Ecto neural progenitor cell (in vitro differentiated cells): ENCODE measurements at places on chromosomes 5 and 9.
A peak's percentile ranks its signal among the peaks of the same experiment; 100 is the strongest.

GRCh38 chr5:151737431-151737830 is 21.0 kb downstream of the ATOX1 start:
- no peak for DNase-seq

DNA sequence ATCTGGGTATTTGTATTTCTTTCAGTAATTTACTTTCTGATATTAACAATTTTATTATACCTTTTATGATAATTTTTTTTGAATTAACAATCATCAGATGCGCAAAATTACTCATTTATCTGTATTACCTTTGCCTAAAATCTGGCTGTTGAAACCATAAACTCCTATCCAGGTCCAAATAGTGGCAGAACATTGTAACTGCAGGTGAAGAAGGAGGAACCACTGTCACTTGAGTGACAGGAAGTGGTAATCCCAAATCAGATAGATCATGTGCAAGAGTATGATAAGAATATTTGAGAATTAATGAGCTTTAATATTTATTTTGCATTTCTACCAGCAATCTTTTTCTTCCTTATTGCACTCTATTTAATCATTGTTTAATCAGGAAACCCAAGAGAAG is 139.3 kb upstream of the TLE4 start:
- DNase-seq, result no peak

DNA sequence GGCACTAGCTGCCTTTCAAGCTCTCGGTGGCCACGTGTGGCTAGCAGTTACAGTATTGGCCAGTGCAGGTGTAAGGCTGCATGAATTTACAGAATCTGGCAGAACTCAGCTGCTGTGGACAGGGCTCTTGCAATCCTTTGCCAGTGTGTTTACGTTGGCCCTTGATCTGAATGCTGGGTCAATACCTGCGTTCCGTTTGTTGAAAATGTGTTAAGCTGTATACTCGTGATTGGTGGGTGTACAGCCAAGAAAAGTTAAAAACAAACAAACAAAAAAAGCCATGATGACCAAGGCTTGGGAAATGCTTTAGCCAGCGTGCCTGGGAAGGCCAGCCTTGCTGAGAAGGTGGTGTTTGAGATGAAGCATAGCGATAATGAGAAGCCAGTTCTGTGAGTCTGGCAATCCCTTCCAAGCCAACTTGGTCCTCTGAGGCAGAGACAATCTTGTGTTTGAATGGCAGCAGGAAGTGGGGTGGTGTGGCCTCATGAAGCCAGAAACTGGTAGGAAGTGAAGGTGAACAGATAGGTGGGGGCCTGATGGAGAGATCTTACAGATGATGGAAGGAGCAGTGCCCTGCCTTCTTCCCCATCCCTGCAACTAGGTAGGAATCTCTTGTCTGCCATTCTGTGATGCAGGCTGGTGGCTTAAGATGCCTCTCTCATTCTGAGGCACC is 820 bp upstream of the CFAP90 start:
- no peak for DNase-seq

DNA sequence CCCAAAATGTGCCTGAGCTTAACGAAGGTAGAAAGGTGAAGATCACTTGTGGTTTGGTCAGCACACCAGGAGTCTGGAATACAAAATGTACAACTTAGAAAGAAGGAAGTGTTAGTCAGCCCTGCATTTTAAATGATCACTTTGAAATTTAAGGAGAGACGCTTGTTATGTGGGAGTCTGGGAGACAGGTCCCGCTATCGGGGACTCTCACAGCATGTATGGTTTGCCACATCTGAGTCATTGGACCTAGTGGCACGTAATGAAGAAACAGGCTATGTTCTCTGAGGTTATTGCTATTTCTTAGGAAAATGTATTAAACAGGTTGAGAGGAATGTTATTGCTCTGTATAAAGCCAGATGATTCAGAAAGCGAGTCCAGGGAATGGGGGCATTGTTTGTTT is 2362.5 kb upstream of the WWC1 start:
- no peak for DNase-seq

DNA sequence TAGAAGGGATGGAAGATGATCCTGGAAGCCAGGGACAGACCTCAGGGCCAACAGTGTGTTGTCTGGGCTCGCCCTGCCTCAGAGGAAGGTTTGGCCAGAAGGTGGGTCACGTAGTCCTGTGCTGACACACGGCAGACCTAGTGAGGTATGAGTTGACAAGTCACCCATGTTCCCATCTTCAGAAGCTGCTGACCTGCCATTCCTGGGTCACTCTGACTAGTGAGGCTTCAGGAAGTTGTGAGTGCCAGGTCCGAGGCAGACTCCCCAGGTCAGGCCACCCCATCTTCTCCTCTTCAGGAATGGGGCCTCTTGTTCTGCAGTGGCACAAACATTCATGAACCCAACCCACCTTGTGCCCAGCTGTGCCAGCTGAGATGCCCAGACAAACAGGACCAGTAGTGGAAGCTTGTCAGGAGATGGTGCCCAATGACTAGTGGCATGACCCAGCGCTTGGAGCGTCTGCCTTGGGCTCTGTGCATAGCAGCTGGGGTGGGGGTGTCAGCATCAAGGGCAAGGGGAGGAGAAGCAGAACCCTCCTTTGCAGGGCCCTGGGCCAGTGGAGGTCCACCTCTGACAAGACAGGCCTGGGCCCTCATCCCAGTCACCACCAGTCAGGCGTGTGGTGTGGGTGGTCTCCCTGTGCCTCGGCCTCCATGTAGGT is 16.8 kb upstream of the ANGPTL2 start:
- peak; percentile 27 for DNase-seq

DNA sequence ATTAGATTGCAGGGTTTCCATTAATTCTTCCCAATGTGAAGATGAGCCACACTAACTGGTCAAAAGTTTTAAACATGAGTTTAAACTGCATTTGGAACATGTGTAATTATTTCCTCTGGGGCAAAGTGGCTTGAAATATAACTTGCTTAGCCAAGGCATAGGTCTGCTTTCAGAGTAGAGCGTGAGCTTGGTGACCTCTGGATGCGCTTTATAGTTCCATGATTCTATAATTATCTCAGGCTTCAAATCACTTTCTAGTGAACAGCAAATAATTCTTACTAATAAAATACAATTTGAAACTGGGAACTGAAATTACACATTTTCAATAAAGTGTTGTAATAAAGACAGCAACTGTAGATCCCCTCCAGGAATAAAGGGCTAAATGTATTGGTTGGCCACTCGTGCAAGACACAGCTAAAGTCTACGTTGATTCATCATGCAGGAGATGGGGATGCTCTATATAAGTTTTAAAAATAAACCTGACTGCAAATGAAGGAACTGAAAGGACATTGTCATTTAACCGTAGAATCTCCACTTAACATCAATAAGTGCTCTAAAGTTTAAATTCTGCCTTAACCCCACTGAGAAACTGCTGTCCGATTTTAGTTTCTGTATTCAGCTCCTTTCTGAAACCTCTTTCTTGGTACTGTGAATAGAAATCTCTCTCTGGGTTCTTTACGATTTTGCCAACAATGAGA is 460.0 kb downstream of the PSAT1 start:
- no peak for DNase-seq

DNA sequence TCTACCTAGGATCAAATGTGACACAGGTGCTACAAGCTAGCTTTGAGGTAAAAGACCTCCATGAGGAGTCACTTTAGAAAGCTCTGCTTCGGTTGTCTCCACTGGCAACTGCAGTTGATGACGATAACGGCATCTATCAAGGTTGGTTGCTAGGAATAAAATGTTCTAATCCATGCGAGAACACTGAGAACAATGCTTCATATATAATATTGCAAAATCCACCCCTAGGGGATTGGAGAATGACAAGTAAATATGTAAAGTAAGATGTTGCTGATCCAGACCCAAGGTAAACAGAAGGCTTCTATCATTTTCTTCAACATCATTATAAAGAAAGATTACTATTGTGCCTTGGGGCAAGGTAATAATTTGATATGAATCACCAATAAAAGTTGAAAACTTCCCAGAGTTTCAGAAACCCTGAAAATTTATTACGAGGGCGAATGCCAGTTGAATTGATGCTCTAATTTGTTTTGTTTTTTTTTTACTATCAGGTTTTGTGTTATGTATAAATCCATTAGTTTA is 1003.4 kb downstream of the CDH18 start:
- no peak for DNase-seq

DNA sequence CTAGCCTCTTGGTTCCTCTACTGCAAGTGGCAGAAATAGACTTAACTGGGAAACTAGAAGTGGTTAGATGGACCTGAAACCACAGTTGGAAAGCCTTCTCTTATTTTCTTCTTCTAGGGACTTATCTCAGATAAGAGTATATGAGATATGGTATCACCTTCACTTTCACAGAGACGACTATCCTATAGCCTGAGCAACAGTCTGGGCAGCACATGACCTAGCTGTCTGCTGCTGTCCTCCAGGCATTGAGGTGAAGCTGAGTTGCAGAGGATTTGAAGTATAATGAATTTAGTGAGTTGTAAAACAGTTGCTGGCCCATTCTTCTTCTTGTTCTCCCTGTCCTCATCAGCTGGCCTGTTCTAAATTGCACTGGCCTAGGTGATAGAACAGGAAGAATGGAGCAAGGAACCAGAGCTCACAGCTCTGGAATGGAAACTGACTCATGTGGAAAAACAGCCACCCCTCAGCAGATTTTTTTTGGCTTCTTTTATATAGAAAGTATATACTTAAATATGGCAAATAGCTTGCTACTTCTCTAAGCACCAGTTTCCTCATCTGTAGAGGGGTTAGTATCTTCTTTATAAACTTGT is 27.8 kb downstream of the RECK start:
- no peak for DNase-seq

GRCh38 chr5:154370119-154370518 is 75.7 kb upstream of the SAP30L start:
- DNase-seq, result no peak

DNA sequence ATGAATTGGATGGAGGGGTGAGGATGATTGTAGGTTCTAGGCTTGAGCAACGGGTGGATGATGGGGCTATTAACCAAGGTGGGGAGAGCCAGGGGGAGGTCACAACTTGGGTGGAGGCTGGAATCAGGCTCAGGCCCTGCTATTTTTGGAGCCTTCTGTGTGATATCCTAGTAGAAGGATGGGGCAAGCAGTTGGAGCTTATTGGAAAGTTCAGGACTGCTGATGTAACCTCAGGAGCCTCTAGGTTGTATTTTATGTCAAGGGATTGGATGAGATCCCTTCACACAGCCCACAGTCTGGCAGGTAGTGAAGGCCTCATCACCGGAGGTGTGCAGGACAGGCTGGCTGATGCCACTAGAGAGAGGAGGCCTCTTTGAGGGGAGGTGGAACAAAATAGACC is 11.2 kb upstream of the RPS14 start:
- DNase-seq, result no peak

DNA sequence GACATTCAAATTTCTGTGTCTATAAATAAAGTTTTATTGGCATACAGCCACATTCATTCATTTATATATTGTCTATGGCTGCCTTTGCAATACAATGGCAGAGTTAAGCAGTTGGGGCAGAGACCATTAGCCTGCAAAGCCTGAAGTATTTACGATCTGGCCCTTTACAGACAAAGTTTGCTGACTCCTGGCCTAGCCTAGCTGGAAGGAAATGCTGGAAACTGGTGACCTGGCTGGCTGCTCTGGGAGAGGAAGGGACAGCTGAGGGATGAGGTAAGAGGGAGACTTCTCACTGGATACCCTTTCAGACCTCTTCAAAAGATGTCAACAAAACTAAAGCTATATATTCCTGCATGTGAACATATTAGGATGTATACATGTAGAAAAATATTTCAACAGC is 66.0 kb upstream of the PPARGC1B start:
- no peak for DNase-seq

DNA sequence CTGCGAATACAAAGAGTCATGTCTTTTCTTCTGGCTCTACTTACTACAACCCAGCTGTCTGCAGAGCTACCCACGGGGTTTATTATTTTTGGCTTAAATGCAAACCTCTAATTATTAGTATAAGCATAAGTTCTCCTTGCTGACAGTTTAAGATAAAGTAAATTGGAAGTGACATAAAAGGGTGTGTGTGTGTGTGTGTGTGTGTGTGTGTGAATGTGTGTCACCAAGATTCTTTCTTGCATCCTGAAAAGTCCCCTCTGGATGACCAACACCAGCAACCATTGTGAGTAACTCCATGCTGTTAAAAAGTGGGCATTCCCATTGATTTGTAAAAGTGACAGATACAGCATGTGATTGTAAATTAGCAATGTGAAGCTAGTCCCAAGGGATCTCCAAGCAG is 803.8 kb upstream of the ZNF608 start:
- DNase-seq, result no peak

DNA sequence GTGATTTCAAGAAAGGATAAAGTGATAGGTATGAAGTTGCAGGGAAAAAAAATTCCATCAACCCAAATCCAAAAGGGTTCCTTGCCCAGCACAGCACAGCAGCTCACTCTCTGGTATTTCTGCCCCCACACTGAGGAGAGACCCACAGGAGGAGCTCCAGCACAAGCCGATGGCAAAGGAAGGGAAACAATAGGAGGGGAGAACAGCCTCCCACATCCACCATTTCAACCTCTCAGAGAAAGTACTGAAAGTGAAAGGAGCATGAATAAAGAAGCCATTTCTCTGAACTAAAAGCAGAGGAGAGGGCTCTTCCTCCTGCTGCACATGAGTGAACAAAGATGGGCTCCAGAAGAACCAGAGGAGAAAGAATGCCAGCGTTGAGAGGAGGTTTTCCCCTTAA is 54.9 kb upstream of the ZSWIM6 start:
- no peak for DNase-seq

DNA sequence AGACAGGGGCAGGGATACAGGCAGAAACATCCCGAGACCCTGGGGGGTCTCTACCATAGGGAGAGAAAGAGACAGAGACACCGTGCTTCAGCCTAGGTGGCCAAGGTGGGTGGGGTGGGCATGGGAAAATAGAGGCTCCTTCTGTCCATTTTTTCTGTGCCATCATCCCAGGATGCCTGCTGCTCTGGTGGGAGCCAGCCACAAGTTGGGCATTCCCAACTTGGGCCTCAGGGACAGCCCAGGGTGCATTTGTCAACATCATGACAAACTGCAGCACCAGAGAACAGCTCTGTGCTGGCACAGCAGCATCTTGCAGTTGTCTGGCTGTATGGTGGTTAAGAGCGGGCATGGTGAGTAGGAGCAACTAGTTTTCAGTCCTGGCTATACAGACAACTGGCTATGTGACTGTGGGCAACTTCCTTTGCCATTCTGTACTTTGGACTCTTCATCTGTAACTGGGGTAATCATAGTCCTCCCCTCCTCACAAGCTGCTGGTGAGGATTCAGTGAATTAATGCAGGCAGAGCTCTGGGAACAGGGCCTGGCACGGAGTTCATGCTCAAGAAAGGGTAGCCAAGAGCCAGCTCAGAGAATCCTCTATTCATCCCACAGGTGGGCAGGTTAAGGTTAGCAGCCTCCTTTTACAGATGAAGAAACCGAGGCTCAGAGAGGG is 100.4 kb downstream of the RGS3 start:
- no peak for DNase-seq

DNA sequence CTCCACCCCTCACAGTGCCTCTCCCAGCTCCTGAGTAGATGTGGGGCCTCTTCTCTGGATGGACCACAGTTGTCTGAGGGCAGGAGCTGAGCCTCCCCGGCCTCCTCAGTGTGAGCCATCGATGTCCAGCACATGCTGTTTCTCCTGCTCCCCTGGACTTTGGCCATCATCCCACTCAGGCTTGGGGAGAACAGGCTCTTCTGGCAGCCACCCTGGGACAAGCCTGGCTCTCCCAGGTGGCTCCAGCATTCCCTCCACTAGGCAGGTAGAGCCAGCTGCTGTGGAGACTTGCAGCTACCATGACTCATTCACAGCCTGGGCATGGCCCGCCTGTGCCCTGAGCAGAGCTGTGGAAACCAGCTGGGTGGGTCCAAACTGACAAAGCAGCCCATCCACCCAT is 77.0 kb downstream of the CSNK1A1 start:
- no peak for DNase-seq
